Naive thymus-derived CD4-positive, alpha-beta T cell (primary cell): ENCODE measurements at places on chromosomes 12 and 14. TPM values are rescaled to one million over a fixed set of nuclear protein-coding genes. Genes with fewer than 3 reads are reported as not detected.

Gene ADCY4
- 5.0 and 6.1 TPM in 2 replicates for total RNA-seq

DNA sequence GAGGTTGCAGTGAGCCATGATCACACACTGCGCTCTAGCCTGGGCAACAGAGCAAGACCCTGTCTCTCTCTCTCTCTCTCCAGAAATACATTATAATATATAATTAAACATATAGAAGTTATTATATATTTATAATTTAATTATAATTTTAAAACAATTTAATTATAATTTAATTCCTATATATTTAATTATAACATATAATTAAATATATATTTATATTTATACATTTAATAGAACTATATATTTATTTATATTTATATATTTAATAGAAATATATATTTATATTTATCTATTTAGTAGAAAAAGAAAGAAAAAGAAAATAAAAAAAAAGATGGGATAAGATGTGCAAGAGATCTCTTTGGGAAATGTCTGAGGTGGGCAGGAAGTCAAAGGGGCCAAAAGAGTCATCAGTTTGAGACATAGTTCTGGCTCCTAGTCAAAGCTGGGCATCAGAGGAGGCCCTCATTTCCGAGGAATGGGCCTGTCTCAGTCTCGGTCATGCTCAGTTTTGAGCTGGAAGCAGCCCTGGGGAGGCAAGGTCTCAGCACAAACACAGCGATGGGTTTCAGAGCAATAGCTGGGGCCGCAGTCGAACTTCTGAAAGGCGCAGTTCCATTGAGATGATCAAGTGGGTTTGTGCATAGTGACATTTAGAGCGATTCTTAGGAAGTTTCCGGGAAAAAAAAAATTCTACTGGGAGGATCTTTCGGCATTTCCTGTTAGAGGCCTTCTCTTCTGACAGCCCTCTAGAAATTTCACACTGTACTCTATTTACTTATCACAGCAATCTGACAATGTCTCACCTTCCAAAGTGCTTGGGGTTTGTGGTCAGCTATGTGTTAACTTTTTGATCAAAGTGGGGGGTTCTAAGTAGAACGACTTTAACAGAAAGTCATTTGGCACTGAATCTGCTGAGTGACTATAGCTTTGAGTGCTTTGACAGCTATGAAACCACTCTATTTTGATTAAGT, 58.7 kb upstream of the GZMB start:
- no peak overlapping the region for H3K4me3 ChIP-seq
- H3K27me3 ChIP-seq, result no peaks in the 10 kb centered on the region
- H3K27ac ChIP-seq, result no peak overlapping the region
- peak; percentile 41 for DNase-seq
- no peaks in the 10 kb centered on the region for H3K4me1 ChIP-seq

Gene IGF1
- total RNA-seq, result not detected

Gene BCL11B
- total RNA-seq, result 269 TPM

DNA sequence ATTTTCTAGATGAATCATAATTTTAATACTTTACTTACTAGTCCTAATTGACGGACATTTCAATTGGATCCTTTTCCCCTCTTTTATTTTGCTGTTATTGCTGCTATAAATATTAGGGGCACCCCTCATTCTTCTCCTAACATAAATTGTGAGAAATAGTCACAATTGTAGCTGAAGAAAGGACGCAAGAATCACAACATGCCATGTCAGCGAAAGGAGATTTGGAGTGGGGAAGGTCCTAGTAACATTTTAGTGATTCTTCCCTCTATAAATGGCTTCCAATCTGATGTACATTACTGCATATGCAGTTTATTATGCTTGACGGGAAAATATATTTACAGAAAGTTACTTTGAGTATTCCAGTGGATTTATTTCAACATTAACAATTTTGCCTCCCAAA, 7.7 kb upstream of the PLEKHH1 start:
- DNase-seq, result no peak
- H3K4me1 ChIP-seq, result no peaks in the 10 kb centered on the region
- no peaks in the 10 kb centered on the region for H3K27me3 ChIP-seq
- H3K27ac ChIP-seq, result no peak overlapping the region
- no peaks in the 10 kb centered on the region for H3K36me3 ChIP-seq

Gene WSB2
- 19.1 TPM for total RNA-seq
